ENCODE measurements at places on chromosomes 16 and 17.

GRCh38 chr17:42413464-42414040 lies 9.5 kb downstream of the CAVIN1 start:
- DNase-seq: no peak

- no peak for DNase-seq
Observed at GRCh38 chr16:13680021-13680889, 239.7 kb upstream of the ERCC4 start.

DNA sequence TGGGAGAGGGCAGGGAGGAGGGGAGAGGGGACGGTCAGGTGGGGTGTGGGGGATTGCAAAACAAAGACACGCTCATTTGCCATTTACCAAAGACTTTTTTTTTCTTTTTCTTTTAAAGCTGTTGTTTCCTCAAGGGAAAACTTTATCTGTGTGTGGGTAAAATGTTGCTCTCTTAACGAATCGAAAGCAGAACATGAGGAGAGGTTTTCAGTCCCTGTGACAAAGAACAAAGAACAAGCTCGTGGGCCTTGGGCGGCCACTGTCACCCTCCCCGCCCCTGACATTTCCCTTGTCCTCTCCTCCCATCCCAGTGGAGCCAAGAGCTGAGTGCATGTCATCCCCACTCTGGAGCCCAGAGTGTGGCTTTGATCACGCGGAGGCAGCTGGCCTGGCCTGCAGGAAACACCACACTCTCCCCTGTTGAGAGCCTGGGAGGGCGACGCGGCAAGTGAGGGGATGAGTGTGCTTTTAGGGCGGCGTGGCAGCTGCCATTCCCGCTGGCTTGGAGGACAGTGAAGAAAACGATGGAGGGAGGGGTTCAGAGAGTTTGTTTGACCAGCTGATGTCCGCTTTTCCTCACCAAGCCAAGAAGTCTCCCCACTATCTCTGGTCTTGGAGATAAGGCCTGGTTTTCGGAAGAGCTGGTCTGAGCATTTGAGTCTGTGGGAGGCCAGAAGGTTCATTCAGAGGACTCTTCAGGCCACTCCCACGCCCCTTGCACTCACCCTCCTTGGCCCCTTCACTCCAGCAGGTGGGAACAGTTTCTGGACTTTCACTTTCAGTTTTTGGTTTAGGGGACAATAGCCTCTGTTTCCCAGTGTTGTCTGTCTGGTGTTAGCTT lies 11.4 kb downstream of the CCR7 start:
- DNase-seq: peak; percentile 70

- no peak for DNase-seq
Observed at GRCh38 chr16:56482683-56483236, 31.4 kb downstream of the OGFOD1 start.

DNA sequence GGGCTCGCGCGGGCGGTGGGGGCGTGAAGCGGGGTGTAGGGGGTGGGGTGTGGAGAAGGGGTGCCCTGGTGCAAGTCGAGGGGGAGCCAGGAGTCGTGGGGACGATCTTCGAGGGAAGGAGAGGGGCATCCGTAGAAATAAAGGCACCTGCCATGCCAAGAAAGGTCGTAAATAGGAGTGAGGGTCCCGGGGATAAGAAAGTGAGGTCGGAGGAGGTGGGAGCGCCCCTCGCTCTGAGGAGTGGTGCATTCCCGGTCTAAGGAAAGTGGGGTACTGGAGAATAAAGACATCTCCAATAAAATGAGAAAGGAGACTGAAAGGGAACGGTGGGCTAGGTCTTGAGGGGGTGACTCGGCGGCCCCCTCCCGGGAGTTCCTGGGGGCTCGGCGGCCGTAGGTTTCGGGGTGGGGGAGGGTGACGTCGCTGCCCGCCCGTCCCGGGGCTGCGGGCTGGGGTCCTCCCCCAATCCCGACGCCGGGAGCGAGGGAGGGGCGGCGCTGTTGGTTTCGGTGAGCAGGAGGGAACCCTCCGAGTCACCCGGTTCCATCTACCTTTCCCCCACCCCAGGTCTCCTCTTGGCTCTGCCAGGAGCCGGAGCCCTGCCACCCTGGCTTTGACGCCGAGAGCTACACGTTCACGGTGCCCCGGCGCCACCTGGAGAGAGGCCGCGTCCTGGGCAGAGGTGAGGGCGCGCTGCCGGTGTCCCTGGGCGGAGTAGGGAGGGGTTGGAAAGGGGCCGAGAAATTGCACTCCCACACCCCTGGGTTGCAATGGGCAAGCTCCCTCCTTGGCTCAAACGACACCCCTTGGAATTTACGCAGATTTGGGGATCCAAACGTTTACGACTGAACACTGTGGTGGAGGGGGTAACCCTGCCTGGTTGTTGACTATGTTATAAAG lies 888 bp downstream of the CDH1 start:
- DNase-seq: peak; percentile 69

GRCh38 chr17:40547785-40548478 lies 17.3 kb downstream of the CCR7 start:
- DNase-seq: no peak

GRCh38 chr17:50423553-50424159 lies 2.4 kb upstream of the ACSF2 start:
- DNase-seq: peak; percentile 8

- no peak for DNase-seq
Observed at GRCh38 chr17:39714234-39714633, 14.4 kb downstream of the ERBB2 start.

GRCh38 chr16:9012848-9013507 lies 49.3 kb upstream of the USP7 start:
- DNase-seq: peak; percentile 15

All from NCI-H1417 (cell line).